Upper lobe of right lung (tissue), 1 donor: ENCODE measurements at places on chromosomes 7 and 10.
A peak's percentile ranks its signal among the peaks of the same experiment; 100 is the strongest.

- DNase-seq, result peak; percentile 64
These were observed 1.2 kb upstream of the INPP5A start for GRCh38 chr10:132536241-132536876.

GRCh38 chr10:109889867-109890266 lies 33.4 kb downstream of the XPNPEP1 start:
- no peak for DNase-seq

DNA sequence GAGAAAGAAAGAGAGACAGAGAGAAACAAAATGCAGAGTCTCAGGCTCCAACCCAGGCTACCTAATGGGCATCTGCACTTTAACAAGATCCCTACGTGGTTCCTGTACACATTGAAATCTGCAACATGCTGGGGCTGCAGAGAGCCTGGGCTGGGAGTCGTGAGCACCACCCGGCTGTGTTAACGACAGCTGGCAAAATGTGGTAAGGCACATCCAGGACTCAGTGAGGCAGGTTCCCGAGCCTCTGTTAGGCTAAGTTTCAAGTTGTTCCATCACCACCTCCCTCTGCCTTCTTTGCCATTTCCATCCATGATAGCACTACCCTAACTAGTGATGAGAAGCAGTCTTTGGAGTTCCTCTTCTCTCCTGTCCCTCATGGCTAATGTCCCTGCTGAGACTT lies 1.4 kb downstream of the AKR1B10 start:
- DNase-seq, result no peak

DNA sequence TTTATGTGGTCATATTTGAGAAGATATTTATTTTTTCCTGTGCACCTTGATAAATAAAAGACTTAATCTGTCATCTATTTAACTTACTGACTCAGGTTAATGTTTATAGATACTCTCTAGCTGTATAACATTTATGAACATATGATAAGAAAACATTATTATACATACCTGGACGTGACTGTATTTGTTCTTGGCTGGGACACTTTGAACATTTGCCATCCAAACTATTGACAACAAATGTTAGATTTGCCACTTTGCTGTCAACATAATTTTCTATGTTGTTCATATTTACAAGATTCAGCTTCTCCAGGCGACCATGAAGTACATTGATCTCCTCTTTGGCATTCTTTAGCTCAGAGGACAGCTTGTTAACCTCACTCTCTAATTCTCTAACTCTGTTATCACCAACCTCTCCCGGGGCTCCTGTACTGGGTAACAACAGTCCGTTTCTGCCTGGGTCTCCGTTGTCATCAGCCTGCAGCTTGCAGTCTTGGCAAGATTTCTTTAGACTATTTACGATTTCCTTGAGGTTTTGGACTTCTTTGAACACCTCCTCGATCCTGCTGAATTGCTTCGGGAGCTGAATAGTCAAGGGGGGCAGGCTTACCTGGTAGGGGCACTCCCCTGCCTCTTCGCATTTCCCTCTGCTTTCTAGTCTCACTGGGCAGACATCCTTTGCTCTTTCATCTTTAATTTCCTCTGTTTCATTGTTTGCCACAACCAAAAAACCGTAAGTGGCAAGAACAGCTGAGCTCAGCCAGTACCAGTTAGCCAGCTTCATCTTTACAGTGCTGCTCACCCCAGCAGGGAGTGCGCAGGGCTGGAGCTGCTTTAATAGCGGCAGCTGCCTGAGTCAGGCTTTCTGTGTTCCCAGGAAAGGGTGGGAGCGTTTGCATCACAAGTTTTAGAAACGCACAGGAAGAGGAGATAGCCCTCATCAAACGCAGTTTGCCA lies at the start of gene FGL2:
Gene FGL2 (minus strand): TSS at position 807 of the 954 bp plus-strand sequence. CDS start 26 bp downstream, at position 781.
- peak; percentile 71 for DNase-seq

DNA sequence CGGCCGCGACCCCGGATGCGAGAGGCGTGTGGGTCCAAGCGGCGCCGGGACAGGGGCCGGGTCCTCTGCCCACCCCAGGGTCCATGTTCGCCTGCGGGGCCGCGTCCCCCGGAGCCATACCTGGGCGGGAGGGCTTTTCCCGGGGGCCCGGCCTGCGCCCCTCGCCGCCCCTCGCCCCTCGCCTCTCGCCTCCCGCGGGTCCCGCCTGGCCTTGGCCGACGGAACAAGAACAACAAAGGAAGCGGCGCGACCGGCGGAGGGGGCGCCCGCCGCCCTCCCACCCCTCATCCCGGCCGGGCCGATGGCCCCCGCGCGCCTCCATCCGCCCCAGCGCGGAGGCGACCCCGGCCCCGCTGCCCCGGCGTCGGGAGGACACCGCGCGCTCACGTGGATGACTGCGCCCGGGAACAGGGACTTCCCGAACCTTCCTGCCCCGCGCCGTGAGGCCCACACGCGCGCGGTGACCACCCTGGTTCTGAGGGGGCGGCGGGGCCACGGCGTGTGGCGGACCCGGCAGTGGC lies 348.2 kb downstream of the DNAJB6 start:
- peak; percentile 47 for DNase-seq

DNA sequence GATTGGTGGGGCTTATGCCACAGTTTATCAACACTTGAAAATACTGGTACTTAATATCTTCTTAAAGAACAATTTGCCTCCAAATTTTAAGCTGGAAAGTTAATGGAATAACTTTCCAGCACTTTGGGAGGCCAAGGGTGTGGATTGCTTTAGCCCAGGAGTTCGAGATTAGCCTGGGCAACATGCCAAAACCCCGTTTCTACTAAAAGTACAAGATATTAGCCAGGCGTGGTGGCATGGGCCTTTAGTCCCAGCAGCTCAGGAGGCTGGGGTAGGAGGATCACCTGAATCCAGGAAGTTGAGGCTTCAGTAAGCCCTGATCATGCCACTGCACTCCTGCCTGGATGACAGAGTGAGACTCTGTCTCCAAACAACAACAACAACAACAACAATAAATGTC lies 56.0 kb downstream of the PRF1 start:
- DNase-seq, result no peak

- no peak for DNase-seq
These were observed 70.6 kb upstream of the ZMIZ2 start for GRCh38 chr7:44678101-44678470.

DNA sequence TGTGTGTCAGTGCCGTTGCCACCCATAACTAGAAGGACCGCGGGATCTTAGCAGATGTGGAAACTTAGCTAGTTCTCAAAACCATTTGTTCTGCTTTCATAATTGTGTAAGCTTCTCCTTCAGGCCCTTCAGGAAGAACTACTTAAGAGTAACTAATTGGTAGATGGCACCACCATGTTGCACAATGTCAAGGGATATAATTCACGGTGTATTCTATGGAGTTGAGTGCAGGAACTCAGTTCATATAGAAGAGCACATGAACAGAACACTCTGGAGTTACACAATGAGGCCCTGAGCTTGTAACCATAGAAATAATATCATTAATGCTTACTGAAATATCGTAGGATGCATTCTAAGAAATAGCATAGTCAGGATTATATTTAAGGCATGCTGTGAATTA lies 126.5 kb upstream of the GAD2 start:
- no peak for DNase-seq

DNA sequence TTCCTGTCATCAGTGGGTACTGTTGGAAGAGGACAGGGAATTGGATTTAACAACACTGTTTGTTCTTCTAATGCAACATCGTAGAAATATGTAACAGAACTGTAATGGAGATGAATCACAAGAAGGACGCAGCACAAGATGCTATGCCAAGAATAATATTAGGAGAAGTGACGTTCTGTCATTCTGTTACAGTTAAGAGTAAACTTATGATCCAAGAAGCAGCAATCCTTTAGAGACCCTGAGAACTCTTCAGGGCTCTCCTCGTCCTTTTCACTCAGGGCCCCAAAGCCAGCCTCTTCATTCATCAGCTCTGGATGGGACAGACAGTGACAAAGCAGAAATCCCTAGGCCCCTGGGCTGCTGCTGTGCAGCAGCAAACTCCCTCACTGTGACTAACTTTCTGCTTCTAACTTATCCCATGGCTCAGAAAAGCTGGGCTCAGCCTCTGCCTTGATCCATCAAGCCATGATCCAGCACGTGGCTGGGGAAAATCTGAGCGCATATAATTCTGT lies 8.7 kb upstream of the IL6 start:
- no peak for DNase-seq
